ENCODE measurements at places on chromosomes 5 and 9. TPM values are rescaled to one million over a fixed set of nuclear protein-coding genes. Genes with fewer than 3 reads are reported as not detected.

CCDC187 gene
- not detected for total RNA-seq

ZNF608 gene
- total RNA-seq: not detected

DNA sequence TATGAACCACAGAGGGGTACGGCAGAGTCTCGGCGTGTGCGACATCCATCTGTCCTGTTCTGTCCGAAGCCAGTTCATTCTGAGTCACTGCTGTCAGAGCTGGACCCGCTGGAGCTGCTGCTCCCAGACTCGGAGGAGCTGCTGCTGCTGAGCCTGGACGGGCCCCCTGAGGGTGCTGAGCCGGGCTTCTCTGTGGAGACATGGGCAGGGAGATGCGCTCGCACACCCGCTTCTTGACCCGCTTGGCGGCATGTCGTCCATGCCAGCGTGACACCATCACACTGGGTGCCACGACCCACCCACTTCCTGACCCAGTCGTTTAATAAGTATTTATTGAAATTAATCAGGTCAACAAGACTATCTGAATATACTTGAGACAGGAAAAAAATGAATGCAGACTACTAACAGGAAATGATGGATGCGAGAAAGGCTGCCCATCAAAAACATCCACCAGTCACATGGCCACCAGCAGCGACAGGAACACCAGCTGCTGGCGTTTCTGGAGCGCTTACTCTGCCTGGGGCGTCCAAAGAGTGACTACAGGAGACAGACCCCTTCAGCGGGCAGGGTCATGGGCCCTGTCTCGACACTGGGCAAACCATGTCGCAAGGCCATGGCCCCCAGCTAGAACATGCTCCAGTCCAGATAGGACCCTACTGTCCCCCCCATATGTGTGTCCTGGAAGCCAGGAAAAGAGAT lies 8.4 kb downstream of the BRD3OS start:
- H3K36me3 ChIP-seq: peaks cover 18% of the 10 kb centered on the region
- no peak for DNase-seq

DNA sequence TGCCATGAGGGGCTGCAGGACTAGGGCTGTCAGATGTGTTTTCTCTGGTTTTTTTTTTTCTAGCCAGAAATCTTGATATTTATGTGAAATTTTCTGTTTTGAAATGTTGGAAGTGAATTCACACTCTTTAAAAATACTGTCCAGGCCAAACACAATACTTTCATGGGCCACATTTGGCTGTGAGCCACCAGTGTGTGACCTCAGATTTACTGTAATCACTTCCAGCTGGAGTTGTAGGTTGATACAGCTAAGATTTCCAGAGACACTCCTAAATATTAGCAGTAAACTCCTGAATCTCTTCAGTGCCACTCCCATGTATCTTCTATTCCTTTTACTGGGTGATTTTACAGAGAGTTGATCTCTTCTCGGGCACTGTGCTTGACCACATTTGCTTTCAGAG lies 92.2 kb upstream of the CKMT2 start:
- H3K27me3 ChIP-seq: no peaks in the 10 kb centered on the region
- peaks cover 4% of the 10 kb centered on the region for H3K36me3 ChIP-seq
- H3K27ac ChIP-seq: no peak overlapping the region
- H3K4me3 ChIP-seq: no peak overlapping the region
- H3K4me1 ChIP-seq: no peaks in the 10 kb centered on the region

EXD3 gene
- total RNA-seq: 23.7 TPM

DOCK8 gene
- 213 TPM for total RNA-seq

SPATA31A3 gene
- not detected for total RNA-seq

DNA sequence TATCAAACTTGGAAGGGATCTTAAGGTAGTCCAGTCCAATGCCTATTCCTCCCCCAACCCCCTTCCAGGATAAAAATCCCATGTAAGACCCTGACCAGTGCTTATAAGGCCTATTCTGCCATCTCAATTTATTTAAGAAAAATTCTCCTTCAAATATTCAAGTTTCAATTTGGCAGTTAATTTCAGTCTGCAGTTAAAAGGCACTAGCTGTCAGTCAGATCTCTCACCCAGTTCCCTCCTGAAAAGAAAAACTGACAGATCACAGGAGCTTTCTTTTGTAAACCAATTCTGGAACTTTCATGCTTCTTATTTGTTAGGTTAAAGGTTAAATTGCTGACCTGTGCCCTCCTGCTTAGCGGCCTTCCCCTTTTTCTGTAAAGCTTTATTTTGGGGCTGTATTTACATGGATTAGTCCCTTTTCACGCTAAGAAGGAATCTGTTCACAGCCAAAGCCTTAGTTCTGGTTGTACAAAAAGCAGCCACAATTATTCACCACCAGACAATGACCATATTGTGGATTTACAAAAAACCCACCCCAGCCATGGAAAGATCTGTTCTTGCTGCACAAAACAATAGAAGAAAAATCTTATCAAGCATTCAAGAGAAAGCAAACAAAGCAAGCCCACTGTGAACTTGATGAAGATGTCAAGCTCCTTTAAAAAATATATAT lies 68.7 kb downstream of the DENND1A start:
- H3K27ac ChIP-seq: no peak overlapping the region
- no peaks in the 10 kb centered on the region for H3K36me3 ChIP-seq
- no peaks in the 10 kb centered on the region for H3K27me3 ChIP-seq
- H3K4me1 ChIP-seq: peaks cover 5% of the 10 kb centered on the region
- DNase-seq: no peak

DNA sequence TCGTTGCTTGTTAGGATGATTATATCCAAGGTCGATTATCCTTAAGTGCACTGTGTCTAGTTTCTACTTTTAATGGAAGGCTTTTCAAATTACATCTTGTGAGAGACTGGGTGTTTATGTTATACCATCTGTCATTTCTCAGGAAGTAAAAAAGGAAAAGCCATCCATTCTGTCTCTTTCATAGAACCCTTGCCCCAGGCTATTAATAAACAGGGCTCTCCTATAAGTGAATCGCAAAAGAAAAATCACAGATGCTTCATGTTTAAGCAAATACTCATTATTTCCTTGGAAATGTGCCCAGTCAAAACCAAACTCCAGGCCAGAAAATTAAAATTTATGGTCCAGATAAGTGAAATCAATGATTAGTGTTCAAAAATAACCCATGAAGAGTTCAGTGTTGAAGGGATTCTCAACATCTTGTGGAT lies 58.1 kb downstream of the STARD4 start:
- no peak overlapping the region for H3K4me3 ChIP-seq
- no peaks in the 10 kb centered on the region for H3K4me1 ChIP-seq
- no peak for DNase-seq
- no peaks in the 10 kb centered on the region for H3K27me3 ChIP-seq

GRCh38 chr9:99066571-99066970 lies 38.3 kb upstream of the TGFBR1 start:
- no peak overlapping the region for H3K4me3 ChIP-seq
- no peak overlapping the region for H3K27ac ChIP-seq
- peaks cover 30% of the 10 kb centered on the region for H3K4me1 ChIP-seq
- peaks cover 11% of the 10 kb centered on the region for H3K27me3 ChIP-seq

DNA sequence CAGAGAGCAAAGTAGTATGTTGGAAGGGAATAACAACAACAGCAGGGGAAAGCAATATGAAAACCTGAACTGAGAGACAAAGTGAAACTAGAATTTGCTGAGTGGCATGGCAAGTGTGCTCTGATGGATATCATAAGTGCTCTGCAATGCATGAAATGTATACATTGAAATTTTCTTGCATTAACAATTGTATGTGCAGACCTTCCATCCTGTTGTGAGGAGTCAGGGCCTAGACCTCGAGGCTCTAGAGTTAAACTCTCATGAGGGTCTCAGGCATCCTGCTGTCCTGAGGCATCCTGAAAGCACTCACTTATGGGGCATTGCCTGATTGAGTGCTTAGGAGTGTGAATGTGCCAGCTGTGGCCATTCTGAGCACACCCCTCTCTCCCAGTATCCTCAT lies 1.1 kb downstream of the ECM2 start:
- DNase-seq: no peak
- H3K4me3 ChIP-seq: peak overlapping the region; percentile 55
- peak overlapping the region; percentile 31 for H3K27ac ChIP-seq

IRX1 gene
- total RNA-seq: not detected

DNA sequence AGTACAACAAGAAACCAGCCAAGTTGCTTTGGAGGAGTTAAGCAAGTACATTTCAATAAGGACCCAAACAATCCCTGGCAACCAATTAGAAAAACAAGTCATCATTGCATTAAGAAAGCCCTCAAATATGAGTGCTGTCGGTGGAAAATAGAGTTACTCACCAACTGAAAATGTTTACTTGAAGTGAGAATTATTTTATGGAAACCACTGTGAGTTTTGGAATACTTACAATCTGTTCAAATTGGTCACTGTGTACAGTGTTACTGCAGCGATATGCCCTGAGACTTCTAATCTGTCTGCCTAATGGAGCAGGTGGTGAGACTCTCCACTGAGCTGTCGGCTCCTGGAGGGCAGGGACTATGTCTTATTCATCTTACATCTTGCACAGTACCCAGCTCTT lies 1073.2 kb upstream of the DMAC1 start:
- no peaks in the 10 kb centered on the region for H3K36me3 ChIP-seq
- H3K27ac ChIP-seq: no peak overlapping the region
- H3K27me3 ChIP-seq: peaks cover 2% of the 10 kb centered on the region
- no peak for DNase-seq

HACD4 gene
- 1.8 TPM for total RNA-seq

FGF1 gene
- total RNA-seq: not detected

DNA sequence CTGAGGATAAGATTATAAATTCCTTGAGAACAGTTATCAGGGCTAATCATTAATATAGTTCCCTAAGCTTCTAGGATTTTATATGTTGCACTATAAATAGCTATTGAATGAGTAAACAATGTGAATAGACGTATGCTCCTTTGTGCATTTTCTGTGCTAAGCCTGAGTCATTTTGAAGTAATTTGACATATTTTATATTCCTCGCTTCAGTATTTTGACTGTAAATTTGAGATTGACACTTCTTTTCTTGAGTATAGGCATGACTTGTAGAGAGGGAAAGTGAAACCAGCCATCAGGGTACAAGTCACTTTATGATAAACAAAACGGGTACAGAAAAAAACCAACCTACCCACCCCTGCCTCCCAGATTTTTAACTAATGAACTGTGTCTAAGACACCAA lies 367.7 kb upstream of the PRR16 start:
- no peaks in the 10 kb centered on the region for H3K36me3 ChIP-seq
- peaks cover 4% of the 10 kb centered on the region for H3K4me1 ChIP-seq
- no peak overlapping the region for H3K27ac ChIP-seq
- no peak overlapping the region for H3K4me3 ChIP-seq
- no peaks in the 10 kb centered on the region for H3K27me3 ChIP-seq

IFNK gene
- total RNA-seq: not detected

- H3K27ac ChIP-seq: no peak overlapping the region
- H3K4me1 ChIP-seq: no peaks in the 10 kb centered on the region
- no peak overlapping the region for H3K4me3 ChIP-seq
- no peaks in the 10 kb centered on the region for H3K27me3 ChIP-seq
- no peaks in the 10 kb centered on the region for H3K36me3 ChIP-seq
- no peak for DNase-seq
Measured at GRCh38 chr9:18060269-18060934, 413.6 kb upstream of the ADAMTSL1 start.

DNA sequence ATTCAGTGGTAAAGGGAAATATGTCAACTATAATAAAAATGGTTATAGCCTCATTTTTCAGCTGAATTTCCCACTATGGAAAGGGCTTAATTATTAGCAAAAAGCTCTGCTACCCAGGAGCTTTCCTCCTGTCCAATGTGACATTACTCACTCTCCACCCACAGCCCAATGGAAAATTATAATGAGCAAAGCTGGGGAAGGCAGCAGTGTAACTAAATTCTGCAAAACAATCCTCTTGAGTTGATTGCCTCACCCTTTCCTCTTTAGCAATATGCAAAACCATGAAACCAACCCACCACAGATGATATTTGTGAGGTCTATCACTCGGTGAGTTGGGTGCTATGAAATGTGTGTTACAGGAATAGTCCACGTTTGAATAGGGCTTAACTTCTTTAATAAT lies 14.0 kb upstream of the PLPPR1 start:
- no peaks in the 10 kb centered on the region for H3K4me1 ChIP-seq
- H3K36me3 ChIP-seq: no peaks in the 10 kb centered on the region
- H3K4me3 ChIP-seq: no peak overlapping the region
- no peak for DNase-seq

DNA sequence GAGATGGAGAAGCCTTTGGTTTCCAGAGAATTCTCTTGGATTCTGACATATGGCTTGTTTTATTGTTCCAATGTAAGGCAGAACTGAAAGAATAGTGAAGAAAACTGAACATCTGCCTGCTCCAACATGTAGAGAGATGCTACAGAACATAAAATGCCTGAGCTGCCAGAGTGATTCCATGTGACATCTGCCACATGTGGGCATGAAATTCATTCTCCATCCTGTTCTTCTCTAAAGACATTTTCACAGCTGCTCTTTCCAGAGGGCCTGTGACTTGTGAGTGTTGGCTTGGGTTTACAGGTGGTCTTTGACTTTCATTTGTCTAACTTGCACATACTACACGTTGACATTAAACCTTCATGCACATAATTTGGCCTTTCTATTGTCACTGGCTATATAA lies 33.7 kb upstream of the TXN start:
- DNase-seq: no peak
- H3K4me1 ChIP-seq: peaks cover 4% of the 10 kb centered on the region
- no peaks in the 10 kb centered on the region for H3K36me3 ChIP-seq
- no peak overlapping the region for H3K4me3 ChIP-seq
- H3K27me3 ChIP-seq: no peaks in the 10 kb centered on the region

GRCh38 chr5:75054134-75054930 lies 2.0 kb upstream of the GCNT4 start:
- peak overlapping the region; percentile 88 for H3K4me3 ChIP-seq
- DNase-seq: no peak
- peaks cover 86% of the 10 kb centered on the region for H3K4me1 ChIP-seq
- no peak overlapping the region for H3K27ac ChIP-seq
- no peaks in the 10 kb centered on the region for H3K27me3 ChIP-seq
- H3K36me3 ChIP-seq: peaks cover 3% of the 10 kb centered on the region

GRCh38 chr5:177103523-177104253 lies 17.0 kb downstream of the FGFR4 start:
- no peaks in the 10 kb centered on the region for H3K4me1 ChIP-seq
- H3K4me3 ChIP-seq: no peak overlapping the region
- peaks cover 7% of the 10 kb centered on the region for H3K27me3 ChIP-seq
- H3K36me3 ChIP-seq: no peaks in the 10 kb centered on the region

SPIN1 gene
- total RNA-seq: 27.8 TPM

All from activated T-cell treated with anti-CD3 and anti-CD28 coated beads, Interleukin-2, amount 50 U/mL, for 72 hours (primary cell).